Muscle of arm (tissue), 14 donors: ENCODE measurements at places on chromosomes 16 and 17. TPM values are rescaled to one million over a fixed set of nuclear protein-coding genes. Genes with fewer than 3 reads are reported as not detected.

The CCL17 gene
- polyA plus RNA-seq, result not detected

The CCDC144A gene
- polyA plus RNA-seq, result 1.5 TPM

The DNAH17 gene
- 1.2 TPM for polyA plus RNA-seq

The CACNG5 gene
- polyA plus RNA-seq, result not detected

The TEKT5 gene
- polyA plus RNA-seq, result not detected

The NOD2 gene
- not detected for polyA plus RNA-seq

The ITGA2B gene
- 2.4 TPM for polyA plus RNA-seq

The KRTAP1-1 gene
- polyA plus RNA-seq, result not detected

The ATP2C2 gene
- 0.38 TPM for polyA plus RNA-seq
